Tibial nerve (tissue), 4 donors: ENCODE measurements at places on chromosomes 6 and 20.
A peak's percentile ranks its signal among the peaks of the same experiment; 100 is the strongest.

DNA sequence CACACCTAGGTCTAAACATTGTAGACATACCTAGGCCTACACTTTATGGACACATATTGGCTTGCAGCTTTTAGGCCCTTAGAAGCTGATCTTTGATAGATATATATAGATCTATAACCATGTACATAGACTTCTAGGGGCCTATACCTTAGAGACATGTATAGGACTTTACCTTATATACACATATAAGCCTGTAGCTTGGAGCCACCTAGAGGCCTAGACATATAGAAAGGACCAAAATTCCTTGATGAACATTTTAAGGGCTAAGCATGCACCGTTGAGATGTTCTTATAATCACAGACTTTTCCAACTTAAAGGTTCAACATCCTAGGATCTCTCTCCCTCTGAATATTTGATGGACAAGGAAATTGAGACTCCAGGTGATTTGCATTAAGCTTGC lies 371.7 kb upstream of the SASH1 start:
- no peak for DNase-seq

GRCh38 chr6:113588646-113589045 lies 268.5 kb upstream of the MARCKS start:
- DNase-seq = no peak

DNA sequence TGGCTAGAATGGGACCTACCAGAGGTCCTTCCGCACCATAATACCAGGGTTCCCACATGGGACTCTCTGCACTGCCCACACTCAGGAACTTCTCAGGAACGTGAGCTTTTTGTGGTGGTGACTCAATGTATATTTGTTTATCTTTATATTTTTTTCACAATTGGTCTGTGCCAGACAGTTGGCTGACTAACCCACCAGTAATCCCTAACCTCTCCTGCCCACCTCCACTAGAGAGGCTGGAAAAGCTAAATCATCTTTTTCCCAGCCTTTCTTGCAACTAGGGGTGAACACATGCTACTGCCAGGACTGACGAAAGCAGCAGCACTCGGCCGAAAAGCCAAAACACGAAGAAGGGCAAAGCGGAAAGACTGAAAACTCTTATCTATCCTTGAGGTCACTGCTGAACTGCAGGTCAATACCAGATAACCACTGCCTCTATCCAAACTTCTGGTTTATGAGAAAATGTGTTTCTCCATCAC lies 112.9 kb downstream of the TRERF1 start:
- DNase-seq = no peak

GRCh38 chr6:149065658-149066556 lies 251.6 kb upstream of the TAB2 start:
- DNase-seq = no peak

DNA sequence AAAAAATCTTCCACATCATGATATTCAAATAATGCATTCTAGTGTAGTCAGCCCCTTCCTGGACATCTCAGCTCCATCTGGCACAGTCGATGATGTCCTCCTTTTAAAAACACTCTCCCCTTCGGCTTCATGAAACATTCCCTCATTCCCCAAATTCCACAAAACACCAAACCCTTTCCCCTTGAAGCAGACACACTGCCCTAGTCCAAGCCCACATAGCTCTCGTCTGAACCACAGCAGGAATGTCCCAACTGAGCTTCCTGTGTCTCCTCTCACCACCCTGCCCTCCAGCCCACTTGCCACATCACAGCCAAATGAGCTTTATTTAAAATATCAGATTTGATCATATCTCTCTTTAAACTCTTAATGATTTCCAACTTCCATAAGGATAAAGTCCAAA lies 106.4 kb upstream of the CARMIL1 start:
- no peak for DNase-seq

DNA sequence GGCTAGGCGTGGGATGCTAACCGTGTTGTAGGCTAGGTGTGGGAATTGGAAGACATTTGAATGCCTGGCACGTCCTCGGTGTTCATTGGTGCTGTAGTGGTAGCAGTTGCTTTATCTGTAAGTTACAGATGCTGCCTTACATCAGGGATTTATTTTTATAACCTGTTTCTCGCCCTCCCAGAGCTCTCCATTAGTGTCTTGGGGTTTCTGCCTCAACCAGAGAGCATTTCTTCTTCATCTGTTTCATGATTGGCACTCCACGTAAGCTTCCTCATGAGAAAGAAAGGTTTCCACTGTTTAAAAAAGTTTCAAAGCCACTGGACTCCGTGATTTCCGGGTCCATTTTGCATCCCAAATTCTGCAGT lies 9.0 kb downstream of the IGF2R start:
- no peak for DNase-seq

DNA sequence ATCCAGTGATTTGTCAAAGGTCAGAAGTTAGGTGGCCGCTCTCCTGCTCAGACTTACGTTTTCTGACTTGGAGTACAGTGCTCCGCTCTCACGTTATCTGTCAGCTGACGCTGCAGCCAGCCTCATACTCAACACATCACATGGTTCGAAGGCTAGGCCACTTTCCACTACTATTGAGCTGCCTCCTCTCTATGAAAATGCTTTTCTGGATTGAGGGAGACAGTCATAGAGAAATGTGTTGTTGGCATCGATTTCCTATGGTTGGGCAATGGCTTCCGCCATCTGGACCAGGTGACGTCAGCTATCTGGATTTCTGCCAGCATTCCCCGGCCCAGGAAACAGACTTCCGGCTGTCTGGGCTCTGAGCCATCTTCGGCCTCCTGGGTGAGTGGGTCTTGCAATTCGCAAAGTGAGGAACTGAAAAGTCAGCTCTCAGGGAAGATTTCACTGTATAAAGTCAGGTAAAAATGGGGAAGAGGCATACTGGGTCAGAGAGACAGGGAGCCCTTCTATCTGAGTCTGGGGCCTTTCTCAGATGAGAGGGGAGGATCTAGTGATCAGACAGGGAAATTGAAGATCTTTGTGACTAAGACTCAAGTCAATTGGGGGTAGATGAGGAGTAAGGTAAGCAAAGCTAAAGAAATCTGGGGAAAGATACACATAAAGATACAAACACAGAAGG lies 37.5 kb upstream of the IER3 start:
- peak; percentile 99 for DNase-seq

DNA sequence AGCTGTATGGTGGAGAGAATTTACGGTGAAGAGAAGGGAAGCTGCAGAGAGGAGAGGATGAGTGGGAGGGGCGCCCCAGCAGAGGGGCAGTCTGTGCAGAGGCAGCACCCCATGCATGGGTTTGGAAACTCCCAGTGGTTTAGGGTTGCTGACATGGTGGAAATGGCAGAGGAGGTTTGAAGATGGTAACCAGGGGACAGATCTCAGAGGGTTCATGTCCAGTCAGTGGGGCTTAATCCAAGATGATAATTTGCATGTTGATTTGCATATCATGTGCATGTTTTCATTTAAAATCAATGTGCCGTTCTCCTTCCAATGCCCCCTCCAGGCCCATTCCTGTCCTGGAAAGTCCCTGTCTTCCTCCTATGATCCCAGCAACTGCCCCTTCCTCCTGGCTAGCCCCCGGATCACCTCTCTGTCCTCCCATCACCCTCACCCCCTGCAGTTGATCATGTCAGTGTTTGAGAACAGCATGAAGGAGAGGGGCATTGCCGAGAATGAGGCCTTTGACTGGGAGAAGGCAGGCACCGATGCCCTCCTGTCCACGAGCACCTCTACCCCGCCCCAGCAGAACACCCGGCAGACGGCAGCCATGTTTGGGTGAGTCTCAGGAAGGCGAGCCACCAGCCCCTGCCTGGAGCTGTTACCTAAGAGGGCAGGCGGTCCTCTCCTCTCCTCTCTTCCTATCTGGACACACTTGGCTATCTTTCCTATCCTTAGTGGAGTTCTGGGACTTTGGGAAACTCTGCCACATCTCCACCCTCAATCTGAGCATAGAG lies 14.3 kb downstream of the TTBK1 start:
- no peak for DNase-seq

DNA sequence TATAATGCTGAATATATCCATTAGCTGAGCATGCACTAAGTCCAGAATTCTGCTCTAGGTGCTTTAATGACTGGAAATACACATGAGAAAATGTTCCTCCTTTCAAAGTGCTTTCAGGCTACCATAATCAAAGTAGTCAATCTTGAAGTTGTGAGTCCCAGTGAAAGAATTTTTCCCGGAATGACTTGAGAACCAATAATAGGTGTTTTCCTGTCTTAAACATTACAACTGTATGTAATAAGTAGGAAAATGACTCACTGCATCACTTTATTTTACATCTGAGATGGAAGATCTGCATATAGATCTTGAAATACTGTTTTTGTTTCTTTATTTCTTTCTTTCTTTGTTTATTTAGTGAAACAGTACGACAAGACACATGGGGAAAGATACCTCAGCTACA lies 437.4 kb upstream of the JAG1 start:
- no peak for DNase-seq

GRCh38 chr20:17189976-17190695 lies 36.7 kb upstream of the PCSK2 start:
- no peak for DNase-seq

- no peak for DNase-seq
These were observed 284.7 kb upstream of the TAB2 start for GRCh38 chr6:149032599-149033405.

- no peak for DNase-seq
These were observed 84.8 kb downstream of the TRERF1 start for GRCh38 chr6:42366999-42367352.

DNA sequence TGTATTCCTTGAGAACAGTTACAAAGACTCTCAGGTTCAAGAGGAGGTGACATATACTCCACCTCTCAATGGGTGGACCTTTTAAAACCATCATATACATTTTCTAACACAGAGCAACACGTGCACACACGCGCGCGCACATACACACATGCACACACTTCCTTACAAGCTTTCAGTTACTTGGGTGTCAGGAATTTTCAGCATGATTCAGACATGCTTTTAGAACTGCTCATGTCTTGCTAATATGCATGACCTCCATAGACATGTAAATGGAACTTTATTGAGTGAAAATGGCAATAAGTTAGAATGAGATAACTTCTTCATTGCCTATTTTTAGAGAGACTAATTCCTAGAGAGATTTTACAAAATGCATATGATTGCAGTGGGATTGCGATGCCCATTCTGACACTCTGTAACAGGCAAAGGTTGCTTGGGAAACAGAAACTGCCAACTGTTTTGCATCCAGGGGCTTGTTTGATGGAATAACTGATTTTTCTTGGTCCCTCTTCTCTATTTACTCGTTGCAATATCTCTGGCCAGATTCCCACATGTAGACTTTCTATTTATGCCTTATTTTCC lies 531.4 kb upstream of the RNF217 start:
- no peak for DNase-seq

GRCh38 chr20:10110151-10110550 lies 75.4 kb downstream of the ANKEF1 start:
- no peak for DNase-seq

DNA sequence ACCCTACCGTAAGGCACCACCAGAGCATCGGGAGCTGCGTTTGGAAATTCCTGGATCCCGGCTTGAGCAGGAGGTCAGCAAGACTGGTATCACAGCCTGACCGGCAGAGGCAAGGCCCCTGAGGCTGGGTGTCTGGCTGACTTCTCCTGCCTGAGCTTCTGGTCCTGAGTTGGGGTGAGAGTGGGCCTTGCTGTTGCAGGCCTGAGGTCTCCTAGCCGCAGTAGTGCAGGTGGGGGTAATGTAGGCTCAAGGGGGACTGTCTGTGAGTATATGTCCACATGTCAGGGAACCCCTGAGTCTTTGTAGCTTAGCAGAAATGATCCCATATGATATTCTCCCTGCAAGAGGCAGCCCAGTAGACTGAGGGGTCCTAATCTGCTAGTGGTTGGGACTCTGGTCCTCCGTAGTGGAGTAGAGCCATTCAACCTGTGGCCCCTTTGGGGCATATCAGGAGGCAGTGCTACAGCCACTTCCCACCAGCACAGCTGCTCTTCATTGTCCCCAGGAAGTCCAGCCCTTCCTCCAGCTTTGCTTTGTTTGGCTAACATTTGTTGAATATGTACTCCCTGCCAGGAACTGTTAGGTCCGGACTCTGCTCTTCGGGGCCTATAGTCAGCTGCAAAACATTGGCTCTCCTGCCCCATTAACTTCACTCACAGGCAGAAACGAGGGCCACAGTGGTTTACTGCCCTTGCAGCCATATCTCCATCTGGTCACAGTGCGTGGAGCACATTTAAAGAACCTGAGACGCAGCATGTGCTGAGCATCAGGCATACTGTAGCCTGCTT lies 10.9 kb downstream of the LRRC73 start:
- DNase-seq = no peak

DNA sequence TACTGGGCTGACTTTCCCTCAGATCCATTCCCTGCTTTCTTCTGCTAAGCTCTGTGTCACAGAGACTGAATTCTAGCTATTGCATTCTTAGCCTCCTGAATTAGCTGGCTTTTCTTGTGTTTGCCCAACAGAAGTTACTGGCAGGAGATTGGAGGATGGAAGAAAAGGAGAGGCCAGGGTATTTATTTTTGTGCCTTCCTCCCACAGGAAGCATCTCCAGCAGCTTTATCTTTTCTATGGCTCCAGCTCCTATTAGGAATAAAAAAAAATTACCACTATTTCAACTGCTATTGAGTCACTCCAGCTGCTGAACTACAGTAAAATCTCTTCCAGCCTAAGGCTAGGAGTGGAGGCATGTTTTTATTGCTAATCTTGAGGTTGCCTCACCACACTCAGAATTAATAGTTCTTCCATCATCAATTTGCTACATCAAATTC lies 492.4 kb downstream of the RFPL4B start:
- DNase-seq = no peak

- DNase-seq = no peak
These were observed 44.9 kb downstream of the ATXN1 start for GRCh38 chr6:16716321-16716858.

DNA sequence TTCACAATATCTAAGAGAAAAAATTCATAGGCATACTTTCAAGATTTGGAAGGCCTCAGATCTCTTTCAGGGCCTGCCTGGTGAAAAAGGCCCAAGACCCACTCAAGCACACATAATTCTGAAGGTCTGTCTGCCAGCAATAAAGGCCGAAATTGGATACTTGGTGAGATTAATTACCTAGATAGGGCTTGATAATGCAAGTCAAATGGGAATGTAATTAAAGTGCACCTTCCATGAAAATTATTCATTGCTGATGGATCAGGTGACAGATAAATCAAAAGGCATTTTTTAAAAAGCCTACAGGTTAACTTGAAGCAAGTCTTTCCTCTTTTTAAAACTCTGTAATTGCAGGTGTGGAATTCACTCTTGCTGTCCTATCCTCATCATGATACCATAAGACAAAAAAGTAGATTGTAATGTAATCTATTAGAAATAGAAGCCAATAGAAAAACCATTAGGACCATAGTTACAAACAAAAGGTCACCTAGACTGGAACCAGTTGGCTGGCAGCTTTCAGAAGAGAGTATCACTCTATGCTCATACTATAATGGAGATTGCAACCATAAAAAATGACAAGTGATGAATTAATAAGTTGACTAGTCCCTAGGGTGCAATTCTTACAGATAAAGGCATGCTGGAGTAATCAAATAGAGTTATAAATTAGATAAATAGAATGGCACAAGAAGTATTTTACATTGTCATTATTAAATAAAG lies 77.3 kb downstream of the EPHA7 start:
- no peak for DNase-seq

GRCh38 chr20:44253528-44253927 lies 6.4 kb downstream of the GDAP1L1 start:
- no peak for DNase-seq
